Gastroesophageal sphincter (tissue), 4 donors: ENCODE measurements at places on chromosomes 6 and 20.
A peak's percentile ranks its signal among the peaks of the same experiment; 100 is the strongest.

GRCh38 chr20:62548471-62548870, 72.7 kb upstream of the GATA5 start:
- ATAC-seq, result no peak

GRCh38 chr6:37507690-37508421, 8.2 kb upstream of the CCDC167 start:
- no peak for ATAC-seq

GRCh38 chr6:35754452-35755277, 17.8 kb downstream of the ARMC12 start:
- ATAC-seq, result no peak

- peak; percentile 70 for ATAC-seq
Measured at GRCh38 chr6:31826793-31827285, 699 bp upstream of the HSPA1B start.

DNA sequence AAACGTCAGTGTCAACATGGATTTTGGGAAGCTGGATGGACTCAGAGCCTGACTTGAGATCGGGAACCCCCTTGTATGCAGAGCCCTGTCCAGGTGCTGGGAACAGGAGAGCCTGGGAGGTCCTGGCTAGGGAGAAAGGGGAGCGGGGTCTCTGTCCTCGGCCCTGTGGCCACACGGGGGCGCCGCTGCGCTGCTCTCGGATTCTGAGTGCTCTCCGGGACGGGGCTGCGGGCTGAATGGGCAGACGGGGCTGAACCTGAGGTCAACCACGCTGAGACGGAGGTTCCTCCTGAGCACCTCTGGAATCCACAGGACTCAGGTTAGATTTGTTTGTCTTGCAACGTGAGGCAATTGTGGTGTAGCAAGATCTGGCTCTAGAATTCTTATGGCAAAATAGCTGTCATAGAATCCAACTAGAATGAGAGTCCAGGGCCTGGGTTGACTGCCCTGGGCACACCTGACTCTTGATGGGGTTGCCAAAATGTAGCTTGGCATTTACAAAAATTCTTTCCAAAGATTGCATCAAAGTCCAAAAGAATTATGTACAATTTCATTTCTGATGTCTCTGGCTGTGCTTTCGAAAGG, 20.6 kb upstream of the HLA-F start:
- no peak for ATAC-seq
